Activated CD8-positive, alpha-beta memory T cell treated with anti-CD3 and anti-CD28 coated beads for 4 hours (primary cell): ENCODE measurements at places on chromosomes 3 and 15.

DNA sequence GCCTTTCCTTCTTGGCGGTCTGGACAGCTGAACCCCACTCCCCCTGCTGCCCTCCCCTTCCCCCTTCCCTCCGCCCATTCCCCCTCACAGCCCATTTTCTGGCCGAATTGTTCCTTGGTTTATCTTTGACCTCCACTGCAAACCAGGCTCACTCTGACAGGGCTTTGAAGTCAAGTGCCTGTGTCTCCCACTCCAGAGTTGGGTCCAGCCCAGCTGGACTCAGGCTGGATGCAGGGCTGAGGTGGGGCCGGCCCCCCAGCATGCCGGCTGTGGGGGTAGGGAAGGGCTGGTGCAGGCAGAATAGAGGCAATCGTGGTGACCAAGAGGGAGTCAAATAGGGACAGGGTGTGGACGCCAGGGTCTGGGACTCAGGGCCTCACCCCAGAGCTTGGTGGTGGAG, 57.0 kb upstream of the MRPS22 start:
- DNase-seq = no peak

DNA sequence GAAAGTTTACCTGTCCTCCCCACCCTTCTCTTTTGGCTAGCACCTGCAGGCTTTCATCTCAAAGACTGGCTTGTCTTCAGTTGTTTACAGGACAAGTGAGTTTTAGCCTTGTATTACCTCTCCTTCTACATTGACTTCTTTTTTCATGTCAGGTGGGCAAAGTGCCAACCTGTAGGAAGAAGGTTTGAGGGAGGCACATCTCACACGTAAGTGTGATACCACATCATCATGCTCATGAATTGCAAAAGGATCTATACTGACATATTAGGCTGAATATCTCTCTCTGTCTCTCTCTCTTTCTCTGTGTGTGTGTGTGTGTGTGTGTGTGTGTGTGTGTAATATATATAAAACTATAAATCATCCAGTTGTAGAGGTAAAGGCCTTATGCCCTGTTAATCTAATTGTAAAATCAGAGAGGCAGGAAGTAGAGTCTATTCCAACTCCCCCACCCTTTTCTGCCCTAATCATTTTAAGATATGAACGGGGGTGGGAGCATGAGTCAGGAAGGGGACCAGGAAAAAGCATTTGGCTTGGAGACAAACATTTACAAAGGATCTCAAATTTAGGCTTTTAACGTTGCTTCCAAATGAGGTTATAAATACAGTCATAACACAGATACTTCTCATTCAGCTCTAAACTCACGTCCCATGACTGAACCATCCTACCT, 107.0 kb upstream of the PFN2 start:
- no peak for DNase-seq

GRCh38 chr3:177071496-177072156, 125.7 kb downstream of the TBL1XR1 start:
- no peak for DNase-seq

DNA sequence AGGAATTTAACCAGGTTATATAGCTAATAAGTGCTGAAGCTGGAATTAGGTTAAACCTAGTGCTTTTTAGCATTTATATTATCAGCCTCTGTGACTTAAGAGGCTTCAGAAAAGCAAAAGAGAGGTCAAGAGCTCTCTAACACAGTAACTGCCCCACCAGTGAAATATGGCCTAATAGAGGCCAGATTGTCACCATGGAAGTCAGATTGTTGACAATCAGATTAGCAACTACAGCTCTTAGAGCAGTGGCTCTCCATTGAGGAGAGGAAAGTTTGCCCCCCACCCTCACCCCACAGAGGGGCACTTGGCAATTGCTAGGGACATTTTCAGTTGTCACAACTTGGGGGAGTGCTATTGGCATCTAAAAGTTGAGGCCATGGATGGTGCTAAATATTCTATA, 23.3 kb upstream of the LMOD3 start:
- DNase-seq = no peak
